ELF-1 (cell line): ENCODE measurements at places on chromosomes 3 and 15.

GRCh38 chr15:101489599-101490407 is at the start of gene PCSK6:
Gene PCSK6, minus strand, starts transcription at chr15:101489707. Its CDS starts 37 bp downstream, at chr15:101489670.
- no peak for DNase-seq

DNA sequence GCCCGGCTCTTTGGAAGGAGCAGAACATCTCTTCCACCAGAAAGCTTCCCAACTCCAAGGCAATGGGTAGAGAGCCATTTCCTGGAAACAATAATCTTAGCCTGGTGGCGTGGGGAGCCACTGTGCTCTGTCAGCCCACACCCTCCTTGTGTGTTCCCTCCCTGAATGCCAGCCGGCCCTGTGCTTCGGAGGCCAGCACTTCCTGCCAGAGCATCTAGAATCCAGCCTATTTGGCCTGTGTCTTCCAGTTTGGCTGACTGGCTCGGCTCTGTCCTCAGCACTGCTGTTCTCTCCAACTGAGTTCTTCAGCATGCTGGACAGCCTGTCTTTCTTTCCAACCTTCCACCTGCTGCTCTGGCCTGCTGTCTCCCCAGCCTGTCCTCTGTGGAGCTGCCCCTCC is 349.3 kb downstream of the MFSD1 start:
- DNase-seq = no peak

- no peak for DNase-seq
Observed at GRCh38 chr15:65094294-65094995, 17.9 kb downstream of the KBTBD13 start.

- DNase-seq = peak; percentile 83
Observed at GRCh38 chr15:39579487-39580116, 1.3 kb upstream of the THBS1 start.

DNA sequence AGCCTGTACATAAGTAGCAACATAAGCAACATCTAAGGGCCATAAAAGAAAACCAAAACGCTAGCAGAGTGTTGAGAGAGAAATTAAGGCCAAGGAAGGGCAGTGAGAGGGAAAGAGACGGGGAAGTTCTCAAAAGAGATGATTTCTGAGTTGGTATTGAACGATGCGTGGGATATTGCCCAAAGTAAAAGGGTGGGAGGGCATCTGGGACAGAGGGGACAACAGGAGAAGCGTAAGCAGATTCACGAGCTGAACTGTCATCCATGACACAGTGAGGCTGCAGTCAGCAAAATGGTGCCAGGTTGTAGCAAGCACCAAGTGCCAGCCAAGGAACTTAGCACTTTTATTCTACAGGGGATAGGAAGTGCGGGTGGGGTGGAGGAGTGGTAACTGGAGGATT is 11.8 kb downstream of the NCEH1 start:
- no peak for DNase-seq

- no peak for DNase-seq
Observed at GRCh38 chr3:50649451-50649931, 25.2 kb upstream of the DOCK3 start.

DNA sequence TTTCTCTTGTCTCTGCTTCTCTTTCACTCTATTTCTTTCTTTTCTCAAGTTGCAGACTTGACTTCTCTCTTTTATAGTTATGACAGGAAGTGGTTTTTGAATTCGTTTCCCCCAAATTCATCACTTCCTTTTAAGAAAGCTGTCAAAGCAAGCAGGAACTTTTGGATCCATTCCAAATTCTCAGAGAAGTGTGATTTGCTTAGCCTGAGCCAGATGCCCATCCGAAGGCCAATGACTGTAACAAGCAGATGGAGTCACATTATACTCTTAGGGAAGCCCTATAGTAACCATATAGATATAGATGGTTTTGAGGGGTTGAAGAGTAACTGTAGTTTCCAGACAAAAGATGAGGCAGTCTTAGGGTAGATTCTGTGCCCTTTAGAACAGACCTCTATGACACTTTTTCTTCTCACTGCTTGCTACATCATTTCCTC is 592.0 kb upstream of the KCNMB2 start:
- DNase-seq = no peak
